Astrocyte (in vitro differentiated cells and primary cell): ENCODE measurements at places on chromosomes 7 and 10. TPM values are rescaled to one million over a fixed set of nuclear protein-coding genes. Genes with fewer than 3 reads are reported as not detected.

EBLN1 gene
- not detected in 2 replicates for total RNA-seq

ASZ1 gene
- not detected in 2 replicates for total RNA-seq

GFRA1 gene
- 12.7 and 24.2 TPM in 2 replicates for total RNA-seq

OPALIN gene
- total RNA-seq = not detected in 2 replicates

CFAP70 gene
- 1.2 and 1.3 TPM in 2 replicates for total RNA-seq

CXCL12 gene
- 23.7 and 48.2 TPM in 2 replicates for total RNA-seq

GPNMB gene
- 0.82 and 0.91 TPM in 2 replicates for total RNA-seq

KLLN gene
- total RNA-seq = 1.4 and 1.5 TPM in 2 replicates

HTR5A gene
- not detected in 2 replicates for total RNA-seq

NKX2-3 gene
- total RNA-seq = not detected in 2 replicates

OR2A7 gene
- 0.62 and 0.64 TPM in 2 replicates for total RNA-seq

PDCD11 gene
- 62.3 and 72.8 TPM in 2 replicates for total RNA-seq

SPDYE11 gene
- total RNA-seq = not detected in 2 replicates

SEPTIN7 gene
- 330 and 339 TPM in 2 replicates for total RNA-seq

C1QL3 gene
- 0.62 and 1.00 TPM in 2 replicates for total RNA-seq

DLX5 gene
- 1.3 and 1.9 TPM in 2 replicates for total RNA-seq

AKR1D1 gene
- total RNA-seq = not detected in 2 replicates

CYP2C9 gene
- not detected in 2 replicates for total RNA-seq

VAX1 gene
- 0.34 and 0.62 TPM in 2 replicates for total RNA-seq

FAM25G gene
- not detected in 2 replicates for total RNA-seq

MKI67 gene
- total RNA-seq = 2.6 and 4.6 TPM in 2 replicates

JCAD gene
- total RNA-seq = 27.3 and 29.0 TPM in 2 replicates
